ENCODE measurements at places on chromosomes 16 and 17.

GRCh38 chr17:55116440-55116914, 147.9 kb downstream of the STXBP4 start:
- no peak for DNase-seq

DNA sequence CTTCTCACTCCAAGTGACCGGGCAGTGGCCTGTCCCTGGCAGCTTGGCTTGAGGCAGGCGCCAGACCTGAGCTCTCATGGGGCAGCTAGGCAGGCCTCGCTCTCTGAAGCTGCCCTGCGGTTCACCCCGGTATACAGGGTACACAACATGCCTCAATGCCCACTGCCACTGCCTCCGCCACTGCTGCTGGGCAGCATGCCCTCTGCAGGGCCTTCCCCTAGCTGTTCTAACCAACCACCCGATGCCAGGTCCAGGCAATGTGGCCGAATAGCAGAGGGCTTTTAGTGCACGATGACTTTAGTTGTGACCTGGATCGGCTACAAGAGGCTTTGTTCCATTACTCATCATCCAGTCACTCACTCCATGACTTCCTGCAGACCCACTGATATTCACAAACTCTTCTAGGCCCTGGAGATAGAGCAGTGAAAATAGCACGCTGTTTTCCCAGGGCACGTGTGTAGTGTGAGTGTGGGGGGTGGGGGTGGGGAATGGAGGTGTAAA, 19.7 kb downstream of the CDC42EP4 start:
- no peak for DNase-seq

- no peak for DNase-seq
Observed at GRCh38 chr16:71428883-71429282, 13.0 kb downstream of the TLE7 start.

DNA sequence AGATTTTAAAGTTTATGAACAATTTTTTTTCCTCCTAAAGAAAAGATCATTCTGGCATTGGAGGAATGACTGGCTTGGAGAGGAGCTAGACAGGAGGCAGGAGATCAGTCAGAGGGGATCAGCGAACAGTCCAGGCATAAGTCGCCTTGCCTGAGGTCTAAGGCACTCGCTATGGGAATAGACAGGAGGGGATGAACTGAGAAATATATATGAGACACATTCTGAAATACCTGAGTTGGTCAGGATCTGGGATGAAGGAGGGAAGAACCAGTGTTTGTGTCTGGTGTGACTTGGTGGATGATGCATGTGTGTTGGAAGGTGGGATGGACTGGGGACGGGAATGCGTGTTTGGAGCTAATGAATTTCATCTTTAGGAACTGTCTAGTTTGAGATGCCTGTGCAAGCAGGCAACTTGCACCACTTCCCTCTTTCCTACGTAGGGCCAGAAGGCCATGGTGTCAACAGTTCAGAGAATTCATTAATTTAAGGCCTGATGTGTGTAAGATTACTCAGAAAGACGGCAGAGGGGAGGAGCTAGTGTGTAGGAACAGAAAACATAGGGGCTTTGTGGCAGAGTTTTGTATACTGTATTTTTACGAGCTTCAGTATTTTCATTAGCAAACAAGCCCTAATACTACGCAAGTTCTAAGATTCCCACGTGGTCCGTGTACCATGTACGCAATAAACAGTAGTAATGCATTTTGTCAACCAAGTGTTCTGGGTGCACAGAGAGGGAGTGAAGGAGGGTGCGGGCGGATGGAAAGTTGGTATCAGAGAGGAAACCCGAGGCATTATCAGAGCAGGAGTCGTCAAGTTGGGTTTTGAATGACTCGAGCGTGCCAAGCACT, 825 bp downstream of the HEATR6 start:
- no peak for DNase-seq

- DNase-seq, result no peak
Observed at GRCh38 chr16:84874983-84875382, 55.2 kb downstream of the CRISPLD2 start.

DNA sequence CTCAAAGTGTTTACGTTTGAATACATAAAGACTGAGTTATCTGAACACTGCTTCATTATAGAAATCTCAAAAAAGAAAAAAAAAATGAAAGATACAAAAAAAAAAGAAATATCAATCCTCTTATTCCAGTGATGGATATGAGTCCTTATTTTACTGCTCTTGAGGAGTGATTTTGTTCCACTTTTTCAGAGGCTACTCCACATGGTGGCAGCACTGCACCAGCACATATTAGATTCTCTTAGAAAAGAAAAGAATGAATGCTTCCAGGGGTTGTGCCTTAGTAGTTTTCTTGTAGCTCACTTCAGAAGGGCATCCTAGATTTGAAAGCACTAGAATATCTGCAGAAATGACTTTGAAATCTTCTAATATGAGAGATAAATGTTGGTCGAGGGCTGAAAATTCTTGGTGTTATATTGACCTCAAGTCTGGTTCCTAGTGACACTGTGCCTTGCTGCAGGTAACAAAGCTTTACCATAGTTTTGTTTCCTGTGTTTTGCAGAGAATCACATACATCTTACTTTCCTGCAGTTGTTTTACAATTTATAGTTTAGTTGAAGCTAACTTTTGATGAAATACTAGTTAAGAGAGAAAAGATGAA, 25.9 kb downstream of the AP2B1 start:
- DNase-seq, result peak; percentile 61

- DNase-seq, result no peak
Observed at GRCh38 chr16:86923656-86924055, 345.3 kb downstream of the FOXL1 start.

GRCh38 chr16:19926449-19927390, 42.1 kb upstream of the GPRC5B start:
- no peak for DNase-seq

DNA sequence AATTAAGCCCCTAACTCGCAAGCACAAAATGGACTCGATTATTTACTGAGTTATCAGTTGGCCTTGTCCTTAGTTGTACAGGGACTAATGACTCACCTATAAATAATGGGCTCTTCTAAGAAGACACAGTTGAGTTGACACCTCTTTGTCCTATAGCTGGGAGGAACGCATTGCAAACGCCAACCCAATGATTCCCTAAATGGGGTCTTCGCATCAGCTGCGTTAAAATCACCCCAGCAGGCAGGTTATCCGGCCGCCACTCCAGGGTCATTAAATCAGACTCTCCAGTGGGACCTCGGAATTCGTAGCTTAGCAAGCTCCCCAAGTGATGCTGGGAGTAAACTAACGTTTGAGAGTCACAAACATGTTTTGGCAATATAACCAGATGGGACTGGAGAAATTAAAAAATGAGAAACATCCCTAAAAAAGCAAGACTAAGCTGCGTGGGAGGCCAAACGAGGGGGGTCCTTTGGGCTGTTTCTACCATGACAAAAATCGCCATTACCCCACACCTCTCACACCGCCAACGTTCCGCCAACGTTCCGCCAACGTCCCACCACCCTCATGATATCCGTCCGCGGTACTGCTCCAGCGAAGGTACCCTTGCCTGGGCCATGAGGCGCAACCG, 932 bp upstream of the NFE2L1 start:
- DNase-seq, result no peak

DNA sequence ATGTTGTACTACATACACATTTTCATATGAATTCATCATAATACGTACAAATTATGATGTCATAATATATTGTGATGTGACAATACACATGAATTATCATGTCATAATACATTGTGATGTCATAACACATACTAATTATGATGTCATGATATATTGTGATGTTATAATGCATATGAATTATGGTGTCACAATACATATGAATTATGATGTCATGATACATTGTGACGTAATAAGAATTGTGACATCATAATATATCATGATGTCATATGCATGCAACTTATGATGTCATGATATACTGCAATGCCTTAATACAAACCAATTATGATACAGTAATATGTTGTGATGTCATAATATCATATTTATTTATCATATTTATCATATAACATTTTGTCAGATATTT, 2074.3 kb downstream of the TP53TG3F start:
- DNase-seq, result no peak

DNA sequence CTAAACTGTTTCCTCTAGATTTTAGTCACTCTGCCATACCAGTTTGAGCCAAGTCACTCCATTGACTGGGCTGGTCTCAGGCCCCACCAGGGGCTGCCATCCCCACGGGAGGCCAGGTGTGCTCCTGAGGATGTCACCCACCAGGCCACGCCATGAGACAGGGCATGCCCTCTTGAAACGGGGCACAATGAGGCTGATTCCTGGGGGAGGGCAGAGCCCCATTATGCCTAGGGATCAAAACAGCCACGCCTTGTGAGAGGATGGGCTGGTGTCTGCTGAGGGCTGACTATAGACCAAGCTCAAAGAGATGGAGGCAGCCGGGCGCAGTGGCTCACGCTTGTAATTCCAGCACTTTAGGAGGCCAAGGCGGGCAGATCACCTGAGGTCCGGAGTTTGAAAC, 21.5 kb downstream of the GINS2 start:
- DNase-seq, result no peak
